Activated CD8-positive, alpha-beta T cell treated with anti-CD3 and anti-CD28 coated beads for 36 hours (primary cell): ENCODE measurements at places on chromosomes 6 and 20. TPM values are rescaled to one million over a fixed set of nuclear protein-coding genes. Genes with fewer than 3 reads are reported as not detected.

- DNase-seq, result no peak
Measured at GRCh38 chr6:151452750-151453427, 963 bp upstream of the RMND1 start.

DNA sequence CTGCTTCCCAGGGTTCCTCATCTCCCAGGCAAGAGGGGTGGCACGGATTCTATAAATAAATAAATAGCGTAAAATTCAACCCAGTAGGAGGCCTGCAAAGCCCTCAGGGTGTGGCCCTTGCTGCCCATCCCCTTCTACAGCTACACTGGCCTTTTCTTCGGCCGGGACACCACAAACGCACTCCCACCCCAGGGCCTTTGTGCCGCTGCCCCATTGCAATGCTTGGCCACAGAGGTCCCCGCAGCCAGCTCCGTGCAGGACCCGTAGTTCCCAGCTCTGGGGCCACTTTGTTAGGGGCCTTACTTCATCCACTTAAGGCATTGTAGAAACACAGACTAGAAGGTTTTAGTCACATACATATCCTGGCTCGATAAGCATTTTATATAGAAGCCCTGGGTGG lies 151.2 kb downstream of the ERMARD start:
- no peak for DNase-seq

- DNase-seq, result peak; percentile 79
Measured at GRCh38 chr20:51500311-51500710, 42.2 kb downstream of the NFATC2 start.

DNA sequence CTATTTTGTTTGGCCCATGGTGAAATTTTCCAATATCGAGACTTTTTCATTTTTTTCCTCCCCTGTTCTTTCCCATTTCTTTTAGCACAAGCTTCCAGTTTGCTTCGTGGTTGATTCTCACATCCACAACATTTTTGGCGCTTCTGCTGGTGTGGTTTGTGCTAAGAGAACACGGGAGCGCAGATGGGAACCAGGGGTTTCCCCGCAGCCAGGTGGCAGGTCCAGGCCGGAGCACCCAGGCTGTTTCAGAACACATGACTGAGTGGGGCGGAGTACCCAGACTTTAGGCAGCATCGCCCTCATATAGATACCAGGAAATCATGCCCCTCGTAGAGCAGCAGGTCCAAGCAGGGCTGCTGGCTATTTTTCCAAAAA lies 58.0 kb downstream of the SYTL3 start:
- DNase-seq, result no peak

The PLCB1 gene
- 3.1 TPM for total RNA-seq

The PDRG1 gene
- 18.3 TPM for total RNA-seq

The LY6G5C gene
- total RNA-seq, result 2.3 TPM
